ENCODE measurements at places on chromosomes 5 and 9. TPM values are rescaled to one million over a fixed set of nuclear protein-coding genes. Genes with fewer than 3 reads are reported as not detected.

The PCDHGB1 gene
- 3.6 TPM for total RNA-seq

DNA sequence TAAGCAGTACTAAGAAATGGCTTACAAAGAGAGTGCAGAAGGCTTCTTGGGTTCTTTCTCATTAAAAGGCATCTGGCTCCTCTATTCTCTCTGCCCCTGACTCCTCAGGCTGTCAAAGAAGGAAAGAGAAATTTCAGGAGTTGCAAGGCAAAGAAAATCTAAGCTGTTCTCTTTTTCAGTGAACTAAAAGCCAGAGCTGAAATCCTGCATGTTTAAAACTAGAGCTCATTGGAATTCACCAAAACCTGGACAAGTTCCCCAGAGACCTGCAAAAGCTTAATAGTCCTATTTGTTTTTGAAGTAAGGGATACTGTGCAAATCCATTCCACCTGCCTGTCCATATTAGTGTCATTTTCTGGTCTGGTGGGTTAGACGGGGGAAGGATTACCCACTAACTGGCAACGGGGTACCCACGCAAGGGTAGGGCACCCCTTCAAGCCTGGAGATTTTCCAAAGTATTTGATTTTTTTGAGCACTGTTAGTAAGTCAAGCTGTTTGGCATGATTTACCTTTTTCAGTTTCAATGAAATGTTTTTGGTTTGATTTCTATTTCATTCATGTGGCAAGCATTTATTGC is 179.3 kb downstream of the FSTL4 start:
- H3K27me3 ChIP-seq = peaks cover 12% of the 10 kb centered on the region
- no peaks in the 10 kb centered on the region for H3K36me3 ChIP-seq
- H3K4me3 ChIP-seq = no peak overlapping the region
- DNase-seq = no peak

The BTNL3 gene
- not detected for total RNA-seq

DNA sequence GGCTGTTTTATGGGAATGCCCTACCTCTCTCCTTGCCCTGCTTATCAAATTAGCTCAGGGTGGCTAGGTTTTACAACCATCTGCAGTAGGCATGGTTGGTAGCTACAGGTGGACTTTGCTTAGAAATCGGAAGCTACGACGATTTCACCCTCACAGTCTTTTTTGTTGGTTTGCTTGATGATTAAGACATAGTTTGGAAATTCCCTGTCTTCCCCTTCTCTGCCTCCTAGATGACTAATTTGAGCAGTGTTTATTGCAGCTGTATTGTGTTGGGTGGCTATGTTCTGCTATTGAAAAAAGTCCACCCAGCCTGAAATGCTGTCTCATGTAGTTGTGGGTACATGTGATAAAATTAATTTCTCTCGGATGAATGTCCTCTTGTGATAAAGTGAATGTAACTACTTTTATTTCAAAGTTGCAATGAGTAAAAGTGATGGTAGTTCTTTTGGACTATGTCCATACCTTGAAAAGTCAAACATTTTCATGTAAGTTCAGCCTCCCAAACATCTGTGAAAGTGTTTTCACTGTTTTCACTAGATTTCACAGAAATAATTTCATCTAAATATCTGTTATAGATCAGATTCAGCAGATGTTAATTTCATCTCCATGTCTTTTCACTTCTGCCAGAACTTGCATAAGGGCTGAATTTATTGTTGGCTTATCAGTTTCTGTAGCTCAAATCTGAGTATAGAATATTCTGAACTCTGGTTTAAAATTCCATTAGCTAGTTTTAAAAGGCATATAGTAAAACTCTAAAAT is 37.3 kb upstream of the FYB1 start:
- peak; percentile 75 for DNase-seq
- no peaks in the 10 kb centered on the region for H3K27me3 ChIP-seq
- peaks cover 35% of the 10 kb centered on the region for H3K4me1 ChIP-seq

- peak; percentile 82 for DNase-seq
- peaks cover 28% of the 10 kb centered on the region for H3K4me1 ChIP-seq
- H3K4me3 ChIP-seq = peak overlapping the region; percentile 64
- H3K27ac ChIP-seq = peak overlapping the region; percentile 85
- no peaks in the 10 kb centered on the region for H3K27me3 ChIP-seq
Measured at GRCh38 chr5:111984044-111984443, 227.1 kb upstream of the NREP start.

The BICD2 gene
- total RNA-seq = 40.0 TPM

GRCh38 chr9:120104771-120105170 is 475.2 kb downstream of the CDK5RAP2 start:
- no peaks in the 10 kb centered on the region for H3K4me1 ChIP-seq
- H3K4me3 ChIP-seq = no peak overlapping the region
- no peaks in the 10 kb centered on the region for H3K36me3 ChIP-seq
- DNase-seq = no peak

The TMEM215 gene
- total RNA-seq = not detected

GRCh38 chr5:74429495-74429894 is 211.0 kb downstream of the ENC1 start:
- no peak for DNase-seq
- peaks cover 10% of the 10 kb centered on the region for H3K4me1 ChIP-seq
- no peak overlapping the region for H3K4me3 ChIP-seq
- H3K36me3 ChIP-seq = no peaks in the 10 kb centered on the region
- H3K27me3 ChIP-seq = peaks cover 13% of the 10 kb centered on the region

GRCh38 chr5:92838253-92838652 is 742.8 kb downstream of the NR2F1-AS1 start:
- H3K27ac ChIP-seq = 0 out of 2 replicates have a peak overlapping the region, but pooled peaks have one; percentile 8
- peaks cover 2% of the 10 kb centered on the region for H3K27me3 ChIP-seq
- H3K4me3 ChIP-seq = no peak overlapping the region
- H3K4me1 ChIP-seq = peaks cover 35% of the 10 kb centered on the region
- no peak for DNase-seq

DNA sequence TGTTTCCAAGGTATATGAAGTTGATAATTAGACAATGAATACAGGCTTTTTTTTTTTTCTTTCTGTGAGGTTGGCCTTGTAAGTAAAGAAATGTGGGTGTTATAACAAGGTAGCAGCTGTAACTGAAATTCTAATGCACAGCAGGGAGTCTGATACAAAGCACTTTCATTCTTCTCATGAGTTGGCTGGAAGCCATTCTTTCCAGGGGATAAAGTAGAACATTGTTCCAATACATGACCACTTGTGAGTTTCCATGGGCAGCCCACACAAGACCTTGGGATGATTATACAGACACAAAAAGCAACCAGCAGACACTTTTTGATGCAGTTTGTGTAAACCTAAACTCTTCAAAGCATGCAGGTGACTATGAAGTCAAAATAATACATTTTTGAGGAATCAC is 1785.9 kb upstream of the WWC1 start:
- DNase-seq = no peak
- no peaks in the 10 kb centered on the region for H3K4me1 ChIP-seq
- no peak overlapping the region for H3K27ac ChIP-seq
- H3K36me3 ChIP-seq = no peaks in the 10 kb centered on the region
- H3K4me3 ChIP-seq = no peak overlapping the region
- H3K27me3 ChIP-seq = no peaks in the 10 kb centered on the region

The PSAT1 gene
- 62.2 TPM for total RNA-seq

GRCh38 chr9:36873247-36873875 is 160.7 kb downstream of the PAX5 start:
- DNase-seq = peak; percentile 41
- H3K4me1 ChIP-seq = no peaks in the 10 kb centered on the region
- no peak overlapping the region for H3K27ac ChIP-seq
- no peaks in the 10 kb centered on the region for H3K36me3 ChIP-seq

DNA sequence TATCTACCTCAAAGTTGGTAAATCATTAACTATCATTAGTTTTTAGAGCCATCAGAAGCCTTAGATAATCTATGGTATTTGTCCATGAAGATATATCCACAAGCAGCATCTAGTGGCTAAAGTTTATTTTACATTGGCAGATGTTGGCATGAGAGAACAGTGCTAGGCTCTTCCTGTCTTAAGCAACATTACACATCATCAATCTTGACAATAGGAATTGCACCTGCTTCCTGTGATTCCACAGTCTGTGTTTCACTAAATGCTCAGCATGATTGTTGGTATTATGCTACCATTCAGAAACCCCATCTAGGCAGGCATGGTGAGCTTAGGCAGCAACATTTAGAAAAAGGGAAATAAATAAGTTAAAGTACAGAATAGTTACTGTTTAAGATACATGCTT is 246.6 kb downstream of the SLCO4C1 start:
- H3K36me3 ChIP-seq = no peaks in the 10 kb centered on the region
- no peak overlapping the region for H3K27ac ChIP-seq
- DNase-seq = no peak
- H3K4me1 ChIP-seq = no peaks in the 10 kb centered on the region
- H3K4me3 ChIP-seq = no peak overlapping the region

DNA sequence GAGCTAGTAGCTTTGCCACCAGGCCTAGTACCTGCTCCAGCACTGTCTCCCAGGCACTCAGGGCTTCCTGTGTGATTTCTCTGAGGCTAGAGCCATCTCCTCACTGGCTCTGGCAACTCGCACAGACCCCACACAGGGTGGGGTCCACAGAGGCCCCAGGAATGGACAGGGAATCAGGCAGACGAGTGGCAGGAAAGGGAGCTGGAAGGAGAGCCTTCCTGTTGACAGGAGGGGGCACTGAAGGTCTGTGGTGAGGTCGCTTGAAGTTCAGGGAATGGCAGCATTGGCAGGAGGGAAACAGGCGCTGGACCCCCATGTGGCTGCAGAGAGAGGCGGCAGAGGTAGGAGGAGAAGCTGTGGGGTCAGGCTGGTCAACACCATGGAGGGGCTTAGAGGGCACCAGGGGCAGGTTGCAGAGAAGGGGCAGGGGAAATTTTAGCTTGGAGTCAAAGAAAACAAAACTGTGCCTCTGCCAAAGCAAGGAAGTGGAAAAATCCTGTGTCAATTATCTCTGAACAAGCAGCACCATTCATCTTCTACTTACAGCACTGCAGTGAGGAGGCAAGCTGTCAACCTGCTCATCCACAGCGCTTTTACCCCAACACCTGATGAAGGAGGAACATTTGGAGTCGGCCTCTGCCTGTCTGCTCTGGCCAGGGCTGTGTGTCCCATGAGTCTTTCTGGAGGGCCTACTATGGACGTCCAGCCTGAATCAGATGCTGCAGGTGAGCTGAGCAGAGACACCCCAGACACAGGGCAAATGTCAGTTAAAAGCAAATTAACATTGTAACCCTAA is 270.2 kb downstream of the FSTL4 start:
- no peak overlapping the region for H3K27ac ChIP-seq
- peaks cover 10% of the 10 kb centered on the region for H3K4me1 ChIP-seq
- H3K4me3 ChIP-seq = no peak overlapping the region
- H3K27me3 ChIP-seq = peaks cover 25% of the 10 kb centered on the region
- no peak for DNase-seq

The TYRP1 gene
- total RNA-seq = not detected

- no peak overlapping the region for H3K4me3 ChIP-seq
- H3K36me3 ChIP-seq = no peaks in the 10 kb centered on the region
- peaks cover 39% of the 10 kb centered on the region for H3K4me1 ChIP-seq
- DNase-seq = no peak
- H3K27ac ChIP-seq = peak overlapping the region; percentile 79
- H3K27me3 ChIP-seq = peaks cover 2% of the 10 kb centered on the region
Measured at GRCh38 chr5:74199005-74199404, 441.5 kb downstream of the ENC1 start.

- no peak overlapping the region for H3K27ac ChIP-seq
- DNase-seq = peak; percentile 65
- no peaks in the 10 kb centered on the region for H3K27me3 ChIP-seq
- H3K4me1 ChIP-seq = peaks cover 30% of the 10 kb centered on the region
Measured at GRCh38 chr5:171907725-171908343, 98.6 kb downstream of the FBXW11 start.

DNA sequence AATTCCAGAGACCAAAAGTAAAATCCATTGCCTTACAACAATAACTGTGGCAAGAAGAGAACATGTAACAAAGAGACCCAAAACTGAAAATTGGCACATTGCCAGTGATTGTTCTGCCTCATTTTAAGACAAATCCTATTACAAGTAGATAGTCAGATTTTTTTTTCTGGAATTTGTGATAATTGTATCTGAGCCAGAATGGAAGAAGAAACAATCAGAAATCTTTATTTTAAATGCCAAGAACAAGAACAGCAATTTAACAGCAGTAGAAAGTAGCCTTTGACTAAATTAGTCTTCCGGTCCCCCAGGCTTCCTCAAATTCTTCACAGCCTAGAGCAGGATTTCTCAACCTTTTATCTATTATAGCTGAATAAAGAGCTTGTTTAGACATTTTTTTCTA is 106.7 kb upstream of the PTPN3 start:
- H3K27me3 ChIP-seq = peaks cover 9% of the 10 kb centered on the region
- H3K4me3 ChIP-seq = no peak overlapping the region
- no peak for DNase-seq

The PPP2R2B gene
- not detected for total RNA-seq

- H3K27ac ChIP-seq = no peak overlapping the region
- no peak overlapping the region for H3K4me3 ChIP-seq
- peaks cover 5% of the 10 kb centered on the region for H3K27me3 ChIP-seq
- no peaks in the 10 kb centered on the region for H3K36me3 ChIP-seq
- no peak for DNase-seq
Measured at GRCh38 chr9:93258818-93259489, 75.0 kb downstream of the WNK2 start.

GRCh38 chr9:13552606-13553215 is 273.2 kb upstream of the MPDZ start:
- no peak overlapping the region for H3K4me3 ChIP-seq
- no peaks in the 10 kb centered on the region for H3K36me3 ChIP-seq
- no peak for DNase-seq
- H3K27me3 ChIP-seq = peaks cover 1% of the 10 kb centered on the region

- no peak overlapping the region for H3K4me3 ChIP-seq
- H3K27ac ChIP-seq = no peak overlapping the region
- no peaks in the 10 kb centered on the region for H3K36me3 ChIP-seq
Measured at GRCh38 chr5:98321361-98321760, 452.1 kb upstream of the RGMB start.

GRCh38 chr9:126652140-126652582 is 38.4 kb downstream of the LMX1B start:
- H3K27me3 ChIP-seq = peaks cover 55% of the 10 kb centered on the region
- no peak for DNase-seq
- no peak overlapping the region for H3K27ac ChIP-seq

The PLPP7 gene
- total RNA-seq = 9.3 TPM

DNA sequence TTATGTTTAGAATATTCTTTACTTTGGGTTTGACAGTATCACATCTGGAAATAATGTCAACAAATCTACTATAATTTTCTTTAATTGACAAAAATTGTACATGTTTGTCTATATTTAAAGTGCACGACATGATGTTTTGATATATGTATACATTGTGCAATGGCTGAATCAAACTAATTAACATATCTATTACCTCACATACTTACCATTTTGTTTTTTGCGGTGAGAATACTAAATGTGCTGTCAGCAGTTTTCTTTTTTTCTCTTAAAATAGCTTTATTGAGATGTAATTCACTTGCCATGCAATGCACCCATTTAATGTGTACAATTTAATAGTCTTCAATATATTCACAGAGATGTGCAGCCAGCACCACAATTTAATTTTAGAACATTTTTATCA is 10.6 kb upstream of the C6 start:
- no peak overlapping the region for H3K27ac ChIP-seq
- H3K4me3 ChIP-seq = no peak overlapping the region
- H3K4me1 ChIP-seq = no peaks in the 10 kb centered on the region
- peaks cover 2% of the 10 kb centered on the region for H3K27me3 ChIP-seq
- no peaks in the 10 kb centered on the region for H3K36me3 ChIP-seq
